Fibroblast of pulmonary artery (primary cell): ENCODE measurements at places on chromosomes 3 and 15.
A peak's percentile ranks its signal among the peaks of the same experiment; 100 is the strongest.

GRCh38 chr3:38165722-38166387, 518 bp downstream of the OXSR1 start:
- DNase-seq: no peak

GRCh38 chr3:138509586-138509985, 75.2 kb downstream of the ESYT3 start:
- peak; percentile 39 for DNase-seq

DNA sequence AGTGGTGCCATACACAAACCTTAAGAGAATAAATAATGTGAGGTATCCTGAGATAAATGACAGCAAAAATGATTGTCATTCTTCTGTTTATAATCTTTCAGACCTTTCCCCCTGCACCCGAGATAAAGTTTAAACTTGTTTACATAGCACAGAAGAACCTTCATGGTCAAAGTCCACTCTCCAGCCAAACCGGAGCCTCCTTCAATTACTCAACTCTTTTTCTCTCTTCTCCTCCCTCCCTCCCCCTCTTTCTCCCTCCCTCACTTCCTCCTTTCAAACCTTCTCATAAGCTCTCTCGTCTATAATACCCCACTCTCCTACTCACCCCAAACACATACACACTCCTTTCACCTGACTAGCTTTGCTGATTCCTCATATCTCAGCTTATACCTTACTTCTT, 198.9 kb downstream of the EFHB start:
- DNase-seq: no peak

DNA sequence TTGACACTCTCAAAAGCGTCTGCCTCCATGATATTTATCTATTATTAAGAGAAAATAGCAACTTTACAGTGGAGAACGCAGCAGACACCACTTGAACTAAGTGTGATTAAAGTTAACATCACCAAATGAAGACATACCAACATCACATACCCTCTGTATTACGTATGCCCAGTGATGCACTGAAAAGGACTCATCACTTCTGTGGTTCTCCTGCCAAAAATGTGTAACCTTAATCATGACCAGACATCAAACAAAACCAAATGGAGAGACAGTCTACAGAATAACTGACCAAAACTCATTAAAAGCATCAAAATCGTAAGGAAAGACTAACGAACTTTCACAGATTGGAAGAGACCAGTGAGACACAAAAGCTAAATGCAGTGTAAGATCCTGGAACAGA, 103.2 kb downstream of the PPP2R3A start:
- DNase-seq: no peak

GRCh38 chr3:31179768-31180167, 285.3 kb upstream of the GADL1 start:
- DNase-seq: no peak

DNA sequence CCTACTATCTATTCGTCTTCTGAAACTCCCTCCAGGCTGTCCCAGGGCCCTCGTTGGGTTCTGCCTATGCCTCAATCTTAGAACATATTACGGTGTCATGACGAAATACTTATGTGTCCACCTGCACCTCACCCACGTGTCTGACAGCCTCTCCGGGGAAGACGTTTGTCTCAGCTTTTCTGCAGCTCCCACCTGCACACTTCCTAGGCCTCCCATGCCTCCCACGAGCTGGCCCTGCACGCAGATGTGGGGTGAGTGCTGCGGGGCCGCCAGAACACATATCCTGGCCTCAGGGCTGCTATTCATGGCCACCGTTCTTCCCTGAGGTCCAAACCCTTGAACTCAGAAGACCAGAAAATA, 7.1 kb upstream of the MUSTN1 start:
- no peak for DNase-seq
